ENCODE measurements at places on chromosomes 13 and 19. TPM values are rescaled to one million over a fixed set of nuclear protein-coding genes. Genes with fewer than 3 reads are reported as not detected.

The CATSPERD gene
- not detected for total RNA-seq

The ZNF730 gene
- total RNA-seq, result 26.2 TPM

The MIR17HG gene
- total RNA-seq, result 40.6 TPM

The NLRP7 gene
- not detected for total RNA-seq

The ADGRE1 gene
- not detected for total RNA-seq

The AMER2 gene
- 4.1 TPM for total RNA-seq

The CRB3 gene
- not detected for total RNA-seq

Measured in neural crest cell (in vitro differentiated cells).